CD4-positive, alpha-beta T cell treated with Interleukin-15 for 4 hours (primary cell): ENCODE measurements at places on chromosomes 3 and 15.
A peak's percentile ranks its signal among the peaks of the same experiment; 100 is the strongest.

GRCh38 chr3:7309641-7310102, 448.8 kb downstream of the GRM7 start:
- DNase-seq: no peak

GRCh38 chr3:126345641-126346460, 11.4 kb downstream of the KLF15 start:
- DNase-seq: no peak

GRCh38 chr3:54223063-54223462, 100.7 kb downstream of the CACNA2D3 start:
- no peak for DNase-seq

- DNase-seq: no peak
Measured at GRCh38 chr3:45311953-45312801, 76.2 kb upstream of the LARS2 start.

- DNase-seq: no peak
Measured at GRCh38 chr3:77038468-77038929, 1.4 kb upstream of the ROBO2 start.

GRCh38 chr15:43429687-43430086, 58.8 kb downstream of the TUBGCP4 start:
- DNase-seq: no peak

DNA sequence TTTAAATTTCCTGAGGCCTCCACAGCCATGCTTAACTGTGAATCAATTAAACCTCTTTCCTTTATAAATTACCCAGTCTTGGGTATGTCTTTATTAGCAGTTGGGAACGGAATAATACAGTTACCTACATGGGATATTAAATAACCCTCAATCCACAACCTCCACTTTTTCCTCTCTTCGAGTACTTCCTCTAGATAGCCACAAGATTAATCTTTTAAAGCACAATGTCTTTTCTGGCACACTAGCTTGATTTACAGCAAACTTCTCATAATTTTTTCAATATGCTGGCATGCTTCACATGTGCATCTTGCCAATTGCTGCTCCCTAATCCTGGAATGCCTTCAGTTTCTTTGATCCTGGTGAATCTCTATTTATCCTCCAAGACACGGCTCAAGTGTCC, 92.2 kb downstream of the P2RY1 start:
- DNase-seq: no peak

- DNase-seq: no peak
Measured at GRCh38 chr3:66452303-66453011, 48.4 kb downstream of the LRIG1 start.

DNA sequence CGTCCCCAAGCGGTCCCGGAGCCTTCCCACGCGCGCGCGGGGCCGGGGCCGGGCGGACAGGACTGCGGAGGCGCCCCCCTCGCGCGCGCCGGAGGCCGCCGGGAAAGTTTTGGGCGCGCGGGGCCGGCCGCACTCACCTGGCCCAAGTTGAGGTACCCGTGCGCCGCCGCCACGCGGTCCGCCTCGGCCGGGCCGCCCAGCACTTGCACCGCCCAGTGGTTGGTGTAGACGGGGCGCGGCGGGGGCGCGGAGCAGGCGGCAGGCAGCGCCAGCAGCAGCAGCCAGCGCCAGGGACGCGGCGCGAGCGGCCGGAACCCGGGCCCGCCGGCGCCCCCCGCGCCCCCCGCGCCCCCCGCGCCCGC, 289 bp downstream of the PCSK6 start:
- no peak for DNase-seq

- DNase-seq: no peak
Measured at GRCh38 chr3:149013726-149014125, 22.4 kb downstream of the GYG1 start.

DNA sequence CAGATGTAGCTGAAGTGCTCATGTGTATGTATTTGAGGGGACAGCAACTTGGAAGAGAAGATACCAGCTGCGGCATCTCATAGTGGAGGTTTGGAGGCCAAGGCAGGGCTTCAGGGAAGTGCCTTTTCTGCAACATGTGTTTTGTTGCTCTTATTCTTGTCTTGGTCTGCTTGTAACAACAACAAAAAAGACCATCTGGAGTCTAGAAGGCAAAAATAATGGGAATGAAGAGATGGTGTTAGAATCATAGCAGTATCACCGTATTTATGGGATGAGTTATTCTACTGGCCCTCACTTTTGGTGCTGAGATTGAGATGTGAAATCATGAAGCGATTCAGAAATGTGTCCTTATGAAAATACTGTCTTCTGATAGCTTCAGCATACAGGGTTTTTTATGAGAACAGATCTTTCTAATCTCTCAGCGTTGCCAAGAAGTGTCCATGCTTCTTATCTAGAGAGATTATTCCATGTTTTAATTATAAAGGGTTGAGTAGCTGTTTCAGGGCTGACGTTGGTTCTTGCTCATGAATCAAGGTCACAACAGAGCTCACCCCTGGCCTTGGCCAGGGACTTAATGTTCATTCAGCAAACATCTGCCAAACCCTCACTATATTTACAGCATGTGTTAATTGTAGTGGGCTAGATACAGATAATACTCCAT, 58.0 kb downstream of the ITPR1 start:
- no peak for DNase-seq

DNA sequence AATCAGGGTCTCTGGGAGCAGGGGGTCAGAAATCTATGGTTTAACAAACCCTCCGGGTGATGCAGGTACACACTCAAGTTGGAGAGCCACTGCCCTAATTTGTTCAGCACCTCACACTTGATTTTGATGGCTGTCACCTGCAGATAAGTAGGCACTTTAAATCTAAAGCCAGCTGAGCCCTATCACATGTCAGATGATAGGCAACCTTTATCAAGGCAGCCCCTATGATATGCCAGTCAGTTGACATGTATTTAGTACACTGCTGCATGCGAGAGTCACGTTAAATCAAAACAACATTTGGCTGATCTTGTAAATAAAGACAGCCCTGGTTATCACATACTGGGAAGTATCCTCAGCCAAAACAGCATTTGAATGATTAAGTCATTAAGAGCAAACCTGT, 104.4 kb upstream of the MCTP2 start:
- DNase-seq: no peak

DNA sequence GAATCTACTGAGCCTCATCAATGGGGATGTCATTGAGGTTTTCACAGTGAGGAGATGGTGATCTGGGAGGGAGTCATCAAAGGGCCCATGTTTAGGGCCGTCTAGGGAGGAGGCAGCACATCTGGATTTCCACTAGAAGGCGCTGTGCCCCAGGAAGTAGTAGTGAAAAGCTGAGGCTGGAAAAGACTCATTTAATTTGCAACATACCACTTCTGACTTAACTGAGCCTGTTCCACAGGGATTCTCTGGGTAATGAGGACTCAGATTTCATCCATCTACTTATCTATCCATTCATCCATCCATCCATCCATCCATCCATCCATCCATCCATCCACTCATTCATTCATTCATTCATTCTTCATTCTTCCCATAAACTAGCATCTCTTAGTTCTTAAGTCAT, 17.4 kb upstream of the SHF start:
- peak; percentile 58 for DNase-seq

- no peak for DNase-seq
Measured at GRCh38 chr3:181899702-181900101, 188.0 kb downstream of the SOX2 start.

GRCh38 chr3:180684807-180685206, 5.5 kb upstream of the CCDC39 start:
- DNase-seq: no peak

DNA sequence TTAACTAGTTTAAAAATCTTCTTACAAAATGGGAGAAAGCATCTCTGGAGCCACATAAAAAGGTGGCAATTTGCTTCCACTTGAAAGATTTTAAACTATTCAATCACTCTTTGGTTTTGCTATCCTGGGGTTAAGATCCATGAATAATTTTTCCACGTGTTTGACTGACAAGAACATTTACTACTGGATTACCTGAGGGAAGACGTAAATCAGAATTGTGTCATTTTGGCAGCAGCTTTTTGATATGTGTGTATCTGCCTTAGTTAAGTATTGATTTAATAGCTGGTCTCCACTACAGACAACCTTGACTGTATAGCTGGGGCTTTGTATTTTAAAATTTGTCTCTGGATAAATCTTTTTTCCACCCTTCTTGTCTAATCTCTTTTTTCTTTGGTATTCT, 228.3 kb downstream of the EPHA3 start:
- no peak for DNase-seq

- DNase-seq: no peak
Measured at GRCh38 chr3:46811615-46812236, 51.5 kb downstream of the MYL3 start.

DNA sequence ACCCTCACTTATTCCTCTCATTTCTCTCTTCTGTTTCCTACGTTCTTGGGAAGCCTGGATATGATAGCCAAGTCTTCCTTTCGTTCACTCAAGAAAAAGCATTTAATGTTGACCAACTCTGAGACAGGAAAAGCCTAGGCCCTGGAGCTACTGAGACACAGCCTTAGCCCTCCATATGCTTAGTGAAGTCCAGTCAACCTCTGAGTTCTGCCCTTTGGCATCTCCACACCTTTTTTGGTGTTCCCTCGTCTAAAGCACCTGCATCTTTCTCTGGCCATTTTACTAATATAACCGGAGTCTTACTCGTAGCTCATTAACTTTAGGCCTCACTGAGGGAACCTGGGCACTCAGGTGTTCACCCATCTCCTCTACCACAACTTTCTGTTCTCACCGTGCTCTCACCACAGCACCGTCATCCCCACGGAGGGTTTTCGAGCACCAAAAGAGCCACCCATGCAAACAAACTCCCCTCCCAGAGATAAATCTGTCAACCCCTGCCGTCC, 632 bp downstream of the MTHFS start:
- no peak for DNase-seq

DNA sequence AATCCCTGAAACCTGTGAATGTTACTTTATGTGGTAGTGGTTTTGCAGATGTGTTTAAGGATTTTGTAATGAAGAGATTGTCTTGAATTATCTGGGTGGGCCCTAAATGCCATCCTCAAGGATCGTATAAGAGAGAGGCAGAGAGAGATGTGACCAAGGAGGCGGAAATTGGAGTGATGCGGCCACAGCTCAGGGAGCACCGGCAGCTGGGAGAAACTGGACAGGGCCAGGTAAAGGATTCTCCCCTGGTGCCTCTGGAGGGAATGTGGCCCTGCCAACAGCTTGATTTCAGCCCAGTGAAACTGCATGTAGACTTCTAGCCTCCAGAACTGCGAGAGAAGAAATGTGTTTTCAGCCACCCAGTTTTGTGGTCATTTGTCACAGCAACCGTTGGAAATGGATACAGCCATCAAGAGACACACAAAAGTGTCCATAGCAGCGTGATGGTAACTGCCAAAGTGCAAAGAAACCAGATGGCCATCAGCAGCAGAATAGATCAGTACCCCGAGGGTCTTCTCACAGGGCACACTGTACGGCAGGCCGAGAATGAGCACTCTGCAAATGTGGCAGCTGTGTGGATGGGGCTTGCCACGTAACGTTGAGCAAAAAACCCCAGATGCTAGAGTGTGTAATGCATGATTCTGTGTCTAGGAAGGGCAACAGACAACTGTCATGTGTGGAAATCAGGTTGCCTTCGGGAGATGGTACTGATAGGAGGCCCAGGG, 12.2 kb downstream of the APBA2 start:
- no peak for DNase-seq

DNA sequence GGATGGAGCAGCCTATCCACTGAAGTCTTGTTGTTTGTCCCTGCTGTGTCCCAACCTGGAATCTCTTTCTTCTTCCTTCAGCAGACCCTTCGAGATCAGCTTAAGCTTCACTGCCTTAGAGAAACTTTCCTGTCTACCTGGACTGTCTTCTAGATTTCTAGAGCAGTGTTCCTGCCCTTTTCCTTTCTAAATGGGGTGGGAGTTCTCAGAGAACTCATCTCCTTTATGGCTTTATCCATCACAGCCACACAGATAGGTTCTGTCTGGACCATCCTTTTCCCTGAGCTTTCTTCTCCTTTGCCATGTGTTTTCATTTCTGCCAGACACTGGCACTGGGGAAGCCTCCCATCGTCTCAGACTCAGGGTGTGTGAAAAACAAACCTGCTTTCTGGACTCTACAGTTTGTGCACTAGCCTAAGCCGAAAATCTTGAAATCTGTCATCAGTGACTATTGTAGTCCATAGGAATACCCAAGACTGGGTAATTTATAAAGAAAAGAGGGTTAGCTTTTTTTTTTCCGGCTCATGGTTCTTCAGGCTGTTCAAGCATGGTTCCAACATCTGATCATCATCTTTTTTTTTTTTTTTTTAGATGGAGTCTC, 177.5 kb downstream of the PGPEP1L start:
- DNase-seq: no peak

DNA sequence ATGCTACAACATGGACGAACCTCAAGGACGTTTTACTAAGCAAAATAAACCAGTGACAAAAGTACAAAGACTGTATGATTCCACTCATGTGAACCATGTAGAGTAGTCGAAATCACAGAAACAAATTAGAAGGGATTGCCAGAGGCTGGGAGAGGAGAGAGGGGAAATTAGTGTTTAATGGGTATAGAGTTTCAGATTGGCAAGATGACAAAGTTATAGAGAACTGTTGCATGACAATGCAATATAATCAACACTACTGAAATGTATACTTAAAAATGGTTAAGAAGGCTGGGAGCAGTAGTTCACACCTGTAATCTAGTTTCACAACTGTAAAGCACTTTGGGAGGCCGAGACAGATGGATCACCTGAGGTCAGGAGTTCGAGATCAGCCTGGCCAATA, 36.9 kb downstream of the PLS1 start:
- no peak for DNase-seq

- no peak for DNase-seq
Measured at GRCh38 chr3:98553021-98553563, 21.3 kb downstream of the GPR15 start.

DNA sequence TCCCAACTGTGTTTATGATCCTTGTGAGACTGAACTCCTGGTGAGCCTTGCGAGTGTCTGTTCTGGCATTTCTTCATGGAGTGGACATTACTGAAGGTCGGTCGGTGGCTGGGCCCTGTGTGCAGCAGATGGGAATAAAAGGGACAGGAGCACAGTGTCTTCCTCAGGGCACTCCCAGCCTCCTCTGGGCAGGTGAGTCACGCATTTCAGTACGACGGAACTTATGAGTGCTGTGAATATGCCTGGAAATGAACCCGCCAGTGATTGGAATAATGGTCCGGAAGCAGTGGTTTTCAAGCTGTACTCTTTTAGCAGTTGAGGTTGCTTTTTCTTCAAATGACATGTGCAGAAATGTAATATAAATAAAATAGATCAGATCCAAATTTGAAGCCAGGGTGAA, 55.1 kb downstream of the LARS2 start:
- no peak for DNase-seq

DNA sequence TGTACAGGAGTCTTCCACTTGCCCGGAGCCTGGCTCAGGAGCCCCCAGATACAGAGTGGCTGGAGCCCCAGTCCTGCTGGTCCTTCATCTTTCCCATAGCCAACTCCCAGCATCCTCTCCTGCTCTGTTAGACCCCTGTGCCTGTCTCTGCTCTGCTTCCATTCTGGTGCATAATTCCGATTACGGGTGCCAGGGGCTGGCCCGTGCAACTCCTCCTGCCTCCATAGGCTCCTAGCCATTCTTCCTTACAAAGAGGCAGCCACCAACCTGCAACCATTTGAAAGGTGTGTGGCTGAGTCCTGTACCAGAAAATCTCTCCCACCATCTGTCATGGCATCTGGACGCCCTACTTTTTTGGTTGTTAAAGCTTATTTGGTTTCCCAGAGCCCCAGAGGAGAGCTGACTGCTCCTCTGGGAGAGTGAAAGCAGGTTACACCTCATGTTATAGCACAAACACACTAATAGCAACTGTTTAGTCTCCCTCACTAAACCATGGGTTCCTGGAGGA, 5.2 kb upstream of the RAD18 start:
- no peak for DNase-seq
